Cardiac fibroblast (primary cell): ENCODE measurements at places on chromosomes 1 and 21.
A peak's percentile ranks its signal among the peaks of the same experiment; 100 is the strongest.

DNA sequence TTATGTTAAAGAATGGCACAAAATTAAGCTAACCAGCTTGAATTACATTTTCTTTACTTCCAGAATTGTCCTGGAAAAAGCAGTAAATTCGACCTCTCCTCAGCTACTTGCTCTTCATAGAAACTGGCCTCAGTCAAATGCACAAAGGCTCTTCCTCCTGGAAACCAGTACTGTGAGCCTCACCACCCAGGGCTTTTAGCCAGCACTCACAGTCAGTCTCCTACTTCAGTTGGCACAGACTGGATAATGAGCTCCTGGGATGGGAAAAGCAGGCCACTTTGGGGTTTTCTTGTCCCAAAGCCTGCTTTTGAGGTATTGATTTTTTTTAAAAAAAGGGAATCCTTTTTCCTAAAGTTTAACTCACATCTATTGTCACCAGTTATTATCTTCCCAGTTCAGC lies 40.4 kb downstream of the SCYL3 start:
- DNase-seq: no peak

GRCh38 chr21:17989780-17990179 lies 170.6 kb upstream of the C21orf91 start:
- no peak for DNase-seq

- DNase-seq: peak; percentile 66
These were observed 17.6 kb downstream of the FCRL4 start for GRCh38 chr1:157580179-157580827.

DNA sequence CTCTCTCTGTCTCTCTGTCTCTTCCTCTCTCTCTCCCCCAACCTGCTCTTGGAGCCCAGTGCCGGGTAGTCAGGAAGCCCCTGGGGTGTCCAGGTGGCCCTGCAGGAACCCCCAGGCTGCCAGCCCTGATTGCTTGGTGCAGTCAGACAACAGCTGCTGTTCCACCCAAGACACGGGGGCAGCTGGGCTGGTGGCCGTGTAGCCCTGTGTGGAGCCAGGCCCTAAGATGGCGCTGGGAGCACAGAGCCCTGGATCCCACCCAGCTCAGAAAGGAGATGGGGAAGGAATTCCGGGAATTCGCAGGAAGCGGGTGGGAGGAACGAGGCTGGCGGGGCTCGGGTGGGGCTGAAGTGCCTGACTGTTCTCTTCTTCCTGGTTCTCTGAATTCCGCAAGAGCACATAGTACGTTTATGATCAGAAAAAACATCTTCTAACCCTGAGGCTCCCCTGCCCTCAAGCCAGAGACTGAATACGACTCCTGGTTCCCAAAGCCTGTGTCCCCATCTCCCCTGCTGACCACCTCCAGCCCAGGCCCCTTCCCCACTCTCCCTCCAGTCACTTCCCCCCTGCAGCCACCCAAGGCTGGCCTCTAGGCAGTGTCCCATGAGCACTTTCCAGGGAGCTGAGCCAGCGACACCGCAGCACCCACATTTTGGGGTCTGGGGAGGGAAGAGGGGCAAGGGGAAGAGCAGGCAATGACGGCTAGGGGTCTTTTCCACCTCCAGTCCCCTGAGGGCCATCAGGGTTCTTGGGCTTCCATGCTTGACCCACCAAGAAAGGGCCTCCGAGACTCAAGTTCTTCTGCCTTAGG lies 55.0 kb downstream of the WNT9A start:
- DNase-seq: peak; percentile 47

DNA sequence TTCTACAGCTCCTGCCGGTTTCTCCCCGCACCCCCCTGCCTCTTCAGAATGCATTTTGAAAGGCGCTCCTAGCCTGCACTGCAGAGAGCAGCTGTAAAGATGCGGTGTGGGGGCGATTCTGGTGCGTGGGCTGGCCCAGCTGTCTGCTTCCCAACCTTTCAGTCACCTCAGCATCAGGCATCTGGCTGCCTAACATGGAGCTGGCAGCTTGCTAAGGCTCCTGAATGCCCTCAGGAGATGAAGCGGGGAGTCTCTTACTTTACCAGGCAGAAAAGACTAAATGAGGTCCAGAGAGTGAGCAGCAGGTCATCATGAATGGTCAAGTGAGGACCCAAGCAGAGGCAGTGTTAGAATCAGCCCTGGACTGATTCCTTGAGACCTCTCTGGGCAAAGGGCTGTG lies 8.7 kb downstream of the IER5 start:
- no peak for DNase-seq

- DNase-seq: no peak
These were observed 33.9 kb downstream of the SMAP2 start for GRCh38 chr1:40407453-40407852.

DNA sequence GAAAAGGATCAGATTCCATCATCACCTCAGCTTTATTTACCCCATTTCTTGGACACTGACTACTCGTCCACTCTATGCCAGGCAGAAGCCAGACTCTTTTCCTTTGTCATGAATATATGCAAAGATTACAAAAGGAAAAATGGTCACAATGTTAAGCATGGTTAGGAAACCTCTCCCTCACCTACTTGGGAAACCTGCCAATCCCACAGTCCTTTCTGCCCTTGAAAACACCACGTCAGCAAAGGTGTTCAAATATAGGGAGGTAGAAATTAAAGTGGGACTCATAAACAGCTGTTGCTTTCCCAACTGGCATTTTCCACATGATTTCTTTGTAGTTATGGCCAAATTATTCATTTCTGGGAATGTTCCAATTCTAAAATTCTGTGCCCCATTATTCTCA lies 16.2 kb upstream of the ATP13A2 start:
- DNase-seq: no peak

DNA sequence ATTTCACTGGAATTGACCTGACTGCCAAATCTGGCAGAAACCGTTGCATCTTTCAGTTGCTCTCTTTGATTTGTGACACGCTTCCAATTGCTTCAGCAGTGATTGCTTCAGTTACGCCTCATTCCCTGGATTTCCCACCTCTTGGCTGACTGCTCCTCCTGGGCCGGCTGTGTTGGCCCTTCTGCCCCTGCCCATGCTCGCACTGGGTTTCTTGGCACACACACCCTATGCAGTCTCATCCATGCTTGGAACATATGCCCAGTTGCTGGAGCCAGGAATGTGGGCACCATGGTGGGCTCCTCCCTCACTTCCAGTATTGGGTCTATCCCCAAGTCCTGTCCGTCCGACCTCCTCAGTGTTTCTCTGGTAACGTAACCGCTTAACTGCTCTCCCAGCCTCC lies 2.2 kb upstream of the ZBTB21 start:
- DNase-seq: no peak

DNA sequence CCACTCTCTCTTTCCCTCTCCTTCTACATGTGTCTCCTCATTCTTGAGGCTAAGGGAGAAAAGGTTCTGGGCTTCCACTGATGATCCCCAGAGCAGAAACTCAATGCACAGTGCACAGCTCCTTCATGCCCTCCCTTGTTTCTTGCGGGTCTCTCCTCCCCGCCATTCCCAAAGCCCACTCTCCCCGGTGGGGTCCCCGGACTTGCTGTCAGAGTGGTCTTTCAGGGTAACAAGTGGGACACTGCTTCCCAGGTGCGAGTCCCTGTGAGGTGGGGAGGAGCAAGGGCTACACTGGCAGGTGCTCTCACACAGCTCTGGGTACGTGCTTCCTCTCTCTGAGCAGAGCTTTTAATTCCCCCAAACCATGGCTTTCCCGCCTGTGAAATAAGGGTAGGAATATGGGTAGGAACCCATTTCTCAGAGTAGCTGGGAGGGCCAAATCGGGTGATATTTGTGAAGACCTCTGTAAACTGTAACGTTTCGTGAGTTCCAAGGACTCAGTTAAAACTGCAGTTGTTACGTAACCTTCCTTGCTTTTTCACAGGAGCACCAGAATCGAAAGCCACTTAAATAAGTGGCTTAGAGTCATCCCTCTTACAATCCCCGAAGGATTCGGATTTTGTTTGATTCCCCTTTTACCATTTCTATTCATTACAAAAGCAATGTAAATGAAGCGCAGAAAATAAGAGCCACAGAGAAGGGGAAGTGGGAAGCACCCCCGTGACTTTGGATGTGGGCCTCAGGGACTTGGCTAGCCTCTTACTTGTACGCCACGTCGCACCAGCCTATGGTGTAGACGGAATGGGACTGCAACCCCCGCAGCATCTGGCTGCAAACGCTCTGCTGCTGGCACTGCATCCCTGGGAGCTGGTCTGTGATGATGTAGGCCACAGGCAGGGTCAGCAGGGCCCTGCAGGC lies 6.2 kb downstream of the PGLYRP3 start:
- DNase-seq: no peak

GRCh38 chr1:107739651-107740050 lies 225.3 kb downstream of the VAV3 start:
- DNase-seq: no peak

GRCh38 chr1:54408147-54409066 lies 2.2 kb upstream of the SSBP3 start:
- DNase-seq: peak; percentile 78
